ENCODE measurements at places on chromosomes 6 and 20. TPM values are rescaled to one million over a fixed set of nuclear protein-coding genes. Genes with fewer than 3 reads are reported as not detected.

Gene MCM9
- total RNA-seq, result 18.1 TPM

Gene LY6G6D
- total RNA-seq, result not detected

Gene MICB
- total RNA-seq, result 29.3 TPM

Gene FRS3
- 1.2 TPM for total RNA-seq

Gene WASF1
- total RNA-seq, result 11.4 TPM

Gene BMP2
- total RNA-seq, result 23.1 TPM

Gene PEX7
- total RNA-seq, result 5.9 TPM

Gene KIAA1755
- 0.05 TPM for total RNA-seq

Gene CPNE5
- 14.0 TPM for total RNA-seq

Gene RIPPLY2
- total RNA-seq, result not detected

Gene HMGA1
- total RNA-seq, result 46.5 TPM

Gene HSPA12B
- 16.7 TPM for total RNA-seq

GRCh38 chr6:163461696-163462095, 47.2 kb downstream of the QKI start:
- DNase-seq, result no peak

DNA sequence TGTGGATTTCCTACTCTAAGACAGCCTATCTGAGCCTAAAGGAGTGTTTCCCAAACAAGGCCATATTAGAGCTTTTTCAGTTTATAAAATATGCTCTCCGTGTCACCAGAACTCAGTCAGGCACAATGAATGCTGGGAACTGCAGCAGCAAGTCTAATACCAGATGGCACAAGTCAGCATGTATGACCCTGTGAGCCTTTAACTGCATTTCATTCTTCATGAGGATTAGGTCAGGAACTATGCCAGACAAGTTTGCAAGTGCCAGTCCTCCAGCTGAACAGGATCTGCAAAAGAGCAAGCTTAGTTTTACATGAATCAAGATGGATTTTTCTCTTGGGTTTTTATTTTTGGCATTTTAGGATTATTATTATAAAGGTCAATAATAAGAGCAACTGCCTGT, 66.7 kb upstream of the SAMD5 start:
- DNase-seq, result no peak

GRCh38 chr6:87122477-87122876, 27.6 kb upstream of the CGA start:
- DNase-seq, result no peak

- no peak for DNase-seq
Measured at GRCh38 chr6:148720406-148720805, 26.4 kb upstream of the UST start.

DNA sequence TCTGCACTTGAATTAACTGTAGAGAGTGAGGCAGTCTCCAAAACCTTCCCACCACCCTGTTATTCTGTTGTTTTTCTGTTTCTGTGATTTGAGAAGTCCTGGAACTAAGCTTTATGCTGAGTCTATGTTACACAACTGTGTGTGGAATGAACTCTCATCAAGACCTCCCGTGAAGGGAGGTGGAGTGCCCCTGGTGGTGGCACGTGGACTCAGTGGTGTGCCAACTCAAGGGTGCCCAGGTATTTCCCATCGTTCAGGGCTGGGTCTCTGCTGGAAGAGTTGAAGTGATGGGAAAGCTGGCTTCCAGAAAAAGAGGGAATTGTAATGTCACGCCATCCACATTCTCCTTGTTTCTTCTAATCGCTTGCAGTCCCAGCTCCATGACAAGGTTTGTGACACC, 374.2 kb downstream of the SMOC2 start:
- DNase-seq, result no peak

GRCh38 chr20:13554076-13554475, 84.7 kb downstream of the TASP1 start:
- no peak for DNase-seq

DNA sequence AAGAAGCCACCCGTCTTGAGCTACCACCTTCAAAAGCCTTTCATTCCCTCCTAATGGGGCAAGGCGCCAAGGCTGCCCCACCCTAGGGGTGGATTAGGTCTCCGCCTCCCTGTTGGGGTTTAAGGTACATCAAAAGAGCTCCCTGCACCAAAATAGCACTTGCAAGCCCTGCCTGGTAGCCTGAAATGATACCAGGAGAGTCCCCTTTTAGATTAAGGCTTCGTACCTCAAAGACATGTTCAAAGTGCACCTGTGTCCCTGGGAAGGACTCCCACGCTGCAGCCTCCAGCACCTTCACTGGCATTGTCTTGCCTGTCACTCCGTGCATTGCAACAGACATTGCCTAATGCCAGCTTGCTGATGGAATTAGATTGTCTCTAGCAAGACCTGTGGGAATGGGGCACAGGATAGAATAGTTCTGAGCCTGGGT, 15.7 kb upstream of the CDKN1A start:
- DNase-seq, result no peak

DNA sequence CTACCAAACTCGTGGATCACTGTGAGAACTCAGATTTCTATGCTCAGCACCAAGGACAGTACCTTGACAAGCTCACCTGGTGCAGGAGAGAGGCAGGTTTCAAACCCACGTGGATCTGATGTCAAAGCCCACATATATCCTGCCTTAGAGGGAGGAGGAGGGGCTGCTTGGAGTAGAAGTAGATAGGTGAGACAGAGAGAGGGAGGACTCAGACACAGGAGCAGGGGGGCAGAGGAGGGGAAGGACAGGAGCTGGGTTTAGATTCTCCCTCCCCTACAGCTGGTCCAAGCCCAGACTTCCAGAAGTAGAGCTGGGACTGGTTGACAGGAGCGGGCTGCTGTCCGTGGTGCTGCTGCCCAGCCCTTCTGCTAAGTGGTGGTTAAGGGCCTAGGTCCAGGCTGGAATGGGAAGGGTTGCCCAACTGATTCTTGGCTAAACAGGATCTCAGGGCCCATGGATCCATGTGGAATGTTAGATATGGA, 77.5 kb downstream of the CDH22 start:
- peak; percentile 62 for DNase-seq

- no peak for DNase-seq
Measured at GRCh38 chr20:38112261-38112929, 52.7 kb downstream of the TGM2 start.

DNA sequence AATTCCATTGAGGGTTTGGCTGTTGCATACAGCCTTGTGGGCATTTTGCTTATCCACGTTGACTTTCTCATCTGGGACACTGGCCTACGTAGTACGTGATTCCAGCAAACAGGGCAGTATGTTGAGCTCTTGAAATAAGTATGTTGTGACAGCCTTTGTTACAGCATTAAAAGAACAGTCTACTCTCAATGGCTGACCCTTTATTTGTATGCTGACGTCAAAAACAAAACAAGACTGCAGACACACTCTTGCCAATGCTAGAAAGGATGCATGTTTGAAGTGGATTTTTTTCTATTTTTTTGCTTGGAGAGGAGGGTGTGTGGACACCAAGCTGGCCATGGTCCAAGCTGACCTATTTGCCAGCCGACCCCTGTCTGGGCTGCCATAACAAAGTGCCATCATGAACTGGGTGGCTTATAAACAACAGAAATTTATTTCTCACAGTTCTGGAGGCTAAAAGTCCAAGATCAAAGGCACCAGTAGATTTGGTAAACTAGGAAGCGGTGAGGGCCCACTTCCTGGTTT, 10.8 kb upstream of the SNHG17 start:
- DNase-seq, result no peak

DNA sequence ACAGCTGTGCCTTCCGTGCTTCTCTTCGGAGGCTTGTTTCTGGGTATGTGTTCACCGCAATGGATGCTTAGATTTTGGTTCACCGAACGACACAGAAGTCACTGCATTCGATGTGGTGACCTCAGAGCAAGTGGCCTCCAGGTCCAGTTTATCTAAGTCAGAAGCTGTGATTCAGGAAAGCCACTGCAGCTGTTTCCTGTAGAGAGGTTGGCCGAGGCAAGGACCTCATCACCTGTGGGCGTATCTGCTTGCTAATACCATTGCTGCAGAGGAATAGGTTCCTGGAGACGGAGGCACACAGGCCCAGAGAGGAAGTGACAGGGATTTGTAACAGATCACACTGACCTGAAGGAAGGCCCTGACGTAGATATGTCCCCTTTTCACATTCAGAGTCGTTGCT, 82.7 kb downstream of the FARS2 start:
- peak; percentile 85 for DNase-seq

DNA sequence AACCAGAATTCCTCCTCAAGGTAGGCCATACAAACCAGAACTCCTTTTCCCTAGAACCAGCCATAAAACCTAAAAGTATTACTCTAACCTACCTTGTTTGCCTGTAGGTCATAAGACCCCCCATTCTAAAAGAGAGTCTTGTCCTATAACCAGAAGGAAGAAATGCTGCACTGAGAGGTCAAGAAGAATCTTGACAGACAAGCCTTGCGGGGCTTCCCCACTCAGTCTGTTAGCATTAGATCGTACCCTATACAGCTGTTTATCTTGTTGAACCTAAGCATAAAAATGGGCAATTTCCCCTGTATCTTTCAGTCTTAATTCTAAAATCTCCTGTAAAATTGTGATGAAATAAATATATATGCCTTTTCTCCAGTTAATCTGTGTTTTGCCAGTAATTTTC, 52.3 kb upstream of the HFE start:
- no peak for DNase-seq

GRCh38 chr6:104858642-104859041, 1.1 kb downstream of the HACE1 start:
- DNase-seq, result peak; percentile 13

DNA sequence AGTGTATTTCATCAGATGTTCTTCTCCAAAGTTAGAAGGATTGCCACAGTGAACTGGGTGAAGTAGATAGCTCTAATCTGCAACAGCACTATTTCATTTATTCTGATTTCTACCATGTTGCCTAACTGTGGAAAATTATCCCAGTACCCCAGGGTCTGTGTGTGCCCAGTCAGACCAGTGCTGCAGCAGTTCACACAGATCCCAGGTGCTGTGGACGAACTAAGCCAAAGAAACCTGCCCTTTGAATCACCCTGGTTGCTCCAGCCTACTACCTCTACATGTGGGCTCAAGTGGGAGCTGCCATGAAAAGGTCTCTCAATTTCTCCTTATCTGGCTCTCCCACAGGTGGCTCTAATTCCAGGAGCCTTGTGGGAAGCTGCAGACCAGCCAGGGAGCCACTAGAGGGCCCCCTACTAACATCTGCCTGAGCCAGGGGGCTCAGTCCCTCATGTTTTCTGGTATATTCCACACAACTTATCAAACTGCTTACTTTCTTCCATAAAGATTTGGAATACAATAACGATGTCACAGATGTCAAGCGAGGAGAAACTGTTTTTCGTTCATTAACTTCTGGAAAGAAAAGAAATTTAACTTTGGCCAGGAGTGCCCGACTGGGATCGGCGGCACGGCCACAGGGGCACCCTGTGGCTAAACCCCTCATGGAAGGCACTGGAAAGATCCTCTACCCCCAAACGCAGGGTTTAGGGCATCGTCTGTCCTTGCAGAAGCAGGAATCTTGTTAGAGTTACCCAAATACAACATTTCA, 31.6 kb upstream of the LY86 start:
- DNase-seq, result peak; percentile 78

DNA sequence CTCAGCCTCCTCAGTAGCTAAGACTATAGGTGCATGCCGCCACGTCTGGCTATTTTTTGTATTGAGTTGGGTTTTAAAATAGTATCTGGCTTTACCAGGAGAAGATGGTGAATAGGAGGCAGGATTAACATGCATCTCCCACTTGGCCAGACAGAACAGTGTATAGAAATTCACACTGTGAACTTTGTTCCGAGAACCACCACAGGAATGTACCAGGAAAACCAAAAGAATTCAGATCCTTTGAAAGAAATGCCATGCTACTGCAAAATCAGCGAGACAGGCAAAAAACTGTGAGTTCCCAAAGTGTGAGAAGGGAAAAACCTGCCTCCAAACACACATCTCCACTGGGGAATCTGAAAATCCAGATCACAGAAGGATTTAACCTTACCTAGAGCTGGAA, 327.6 kb downstream of the NKAIN2 start:
- no peak for DNase-seq

- no peak for DNase-seq
Measured at GRCh38 chr20:12699374-12700228, 309.2 kb upstream of the SPTLC3 start.

DNA sequence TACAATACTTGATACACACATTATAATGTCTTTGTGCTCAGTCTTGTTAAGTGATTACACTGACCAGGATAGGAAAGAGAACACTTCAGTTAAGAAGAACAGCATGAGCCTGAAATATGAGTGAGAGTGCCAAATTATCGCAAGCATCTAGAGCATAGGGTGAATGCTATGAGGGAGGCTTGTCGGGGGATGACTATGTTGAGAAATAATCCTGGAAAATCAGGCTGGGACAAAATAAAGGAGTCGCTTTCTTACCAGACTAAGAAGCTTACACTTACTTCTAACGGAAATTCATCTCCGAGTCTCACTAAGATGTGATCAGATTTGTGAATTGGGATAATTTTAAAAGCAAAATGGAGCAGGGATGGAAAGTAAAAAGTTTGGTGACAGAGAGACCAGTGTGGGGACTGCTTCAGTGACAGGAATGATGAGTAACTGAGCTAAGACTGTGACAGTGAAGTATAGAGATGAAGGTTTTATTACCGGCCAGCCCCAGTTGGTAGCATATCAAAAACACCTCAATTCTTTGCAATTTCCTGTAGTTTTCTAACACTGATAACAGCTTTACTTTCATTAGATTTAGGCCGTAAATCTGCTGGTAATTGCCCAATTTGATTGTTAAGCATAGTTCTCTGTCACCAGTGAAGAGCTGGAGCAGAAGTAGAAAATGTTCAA, 48.4 kb upstream of the DEFB112 start:
- DNase-seq, result no peak

DNA sequence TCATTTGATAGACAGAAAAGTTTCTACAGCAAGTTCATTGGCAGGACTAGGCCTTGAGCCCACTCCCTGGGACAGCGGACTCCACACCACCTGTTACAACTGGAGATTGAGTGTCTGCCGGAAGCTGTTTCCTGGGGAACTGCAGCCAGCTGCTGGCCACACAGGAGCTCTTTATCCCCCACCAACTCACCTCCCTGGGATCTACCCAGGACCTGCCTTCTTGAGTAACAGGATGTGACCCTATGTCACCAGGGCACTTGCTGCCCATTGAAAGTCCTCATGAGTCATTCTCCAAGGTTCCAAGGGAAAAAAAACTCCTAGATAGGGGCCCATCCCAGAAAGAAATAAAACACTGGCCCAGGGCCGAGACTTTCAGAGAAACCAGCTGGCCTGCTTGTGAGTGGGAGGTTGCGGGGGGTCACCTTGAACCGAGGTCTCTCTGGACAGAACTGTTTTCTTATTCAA, 37.4 kb upstream of the SLC9A8 start:
- peak; percentile 99 for DNase-seq

- DNase-seq, result peak; percentile 64
Measured at GRCh38 chr20:13777171-13777601, 7.5 kb downstream of the ESF1 start.

GRCh38 chr20:10705801-10706459, 32.1 kb upstream of the JAG1 start:
- DNase-seq, result no peak

GRCh38 chr6:131685266-131685780, 15.9 kb downstream of the OR2A4 start:
- DNase-seq, result no peak

GRCh38 chr20:57124800-57125517, 141.5 kb downstream of the BMP7 start:
- no peak for DNase-seq

GRCh38 chr20:56513161-56514150, 11.1 kb upstream of the FAM209A start:
- DNase-seq, result no peak

All from dermis blood vessel endothelial cell (primary cell).